ENCODE measurements at places on chromosomes 1 and 21.

DNA sequence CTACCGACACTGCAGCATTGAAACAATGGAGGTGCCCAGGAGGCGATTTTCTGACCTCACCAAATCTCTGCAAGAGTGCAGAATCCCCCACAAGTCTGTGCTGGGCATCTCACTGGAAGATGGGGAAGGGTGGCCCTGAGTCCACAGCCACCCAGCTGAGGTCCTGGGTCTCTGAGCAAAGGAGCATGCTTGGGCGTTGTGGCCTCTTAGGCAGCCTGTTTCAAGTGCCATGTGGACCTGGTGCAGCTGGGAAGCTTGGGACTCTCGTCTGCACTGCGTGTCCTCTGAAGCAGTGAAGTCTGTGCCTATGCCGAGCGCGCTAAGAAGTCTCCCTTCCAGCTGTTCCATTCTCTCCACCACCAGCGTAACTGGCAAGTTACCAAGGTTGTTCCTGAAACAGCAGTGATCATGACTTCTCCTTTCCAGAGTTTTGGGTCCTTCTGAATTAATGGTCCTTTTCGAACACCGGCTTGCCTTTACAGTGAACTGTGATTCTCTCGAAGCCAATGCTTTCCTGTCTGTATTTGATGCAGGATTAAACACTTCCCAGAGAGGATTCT is 5.0 kb upstream of the PLA2G2C start:
- no peak for DNase-seq

DNA sequence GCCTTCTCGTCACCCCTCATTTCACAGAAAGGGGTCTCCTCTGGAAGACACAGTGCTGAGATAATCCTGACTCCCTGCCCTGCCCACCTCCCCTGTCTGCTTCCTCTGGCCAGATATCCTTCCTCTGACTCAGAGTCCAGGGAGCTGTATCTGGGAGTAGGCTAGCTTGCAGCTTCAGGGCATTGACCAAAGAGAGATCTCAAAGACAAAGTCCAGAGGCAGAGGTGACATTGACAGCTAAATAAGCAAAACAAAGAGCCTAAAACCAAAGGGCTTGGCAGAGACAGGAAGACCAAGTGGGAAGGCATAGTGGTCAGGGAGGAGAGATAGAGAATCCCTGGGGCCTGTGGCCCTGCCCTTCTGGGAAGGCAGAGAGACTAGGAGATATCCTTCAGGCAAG is 64.9 kb downstream of the TNR start:
- no peak for DNase-seq

DNA sequence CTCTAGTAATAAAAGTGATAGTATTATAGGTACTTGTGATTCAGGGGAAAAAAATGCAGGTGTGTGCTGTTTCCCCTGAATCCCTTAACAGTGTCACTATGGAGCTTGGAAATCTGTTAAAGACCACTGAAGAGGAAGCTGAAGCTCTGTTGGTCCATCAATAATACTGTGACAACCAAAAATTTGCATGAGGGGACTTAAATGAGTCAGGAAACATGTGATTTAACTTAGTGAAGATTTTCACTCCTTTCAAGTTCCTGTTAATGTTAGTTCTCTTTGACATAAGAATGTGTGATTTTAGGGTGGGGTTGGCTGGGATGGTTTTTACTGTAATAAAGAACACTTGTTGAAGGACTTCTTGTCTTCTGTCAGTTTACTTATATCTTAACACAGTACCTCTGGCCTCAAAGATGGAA is 32.0 kb downstream of the VANGL2 start:
- no peak for DNase-seq

GRCh38 chr1:40798366-40799281 is 15.0 kb downstream of the KCNQ4 start:
- DNase-seq, result no peak

DNA sequence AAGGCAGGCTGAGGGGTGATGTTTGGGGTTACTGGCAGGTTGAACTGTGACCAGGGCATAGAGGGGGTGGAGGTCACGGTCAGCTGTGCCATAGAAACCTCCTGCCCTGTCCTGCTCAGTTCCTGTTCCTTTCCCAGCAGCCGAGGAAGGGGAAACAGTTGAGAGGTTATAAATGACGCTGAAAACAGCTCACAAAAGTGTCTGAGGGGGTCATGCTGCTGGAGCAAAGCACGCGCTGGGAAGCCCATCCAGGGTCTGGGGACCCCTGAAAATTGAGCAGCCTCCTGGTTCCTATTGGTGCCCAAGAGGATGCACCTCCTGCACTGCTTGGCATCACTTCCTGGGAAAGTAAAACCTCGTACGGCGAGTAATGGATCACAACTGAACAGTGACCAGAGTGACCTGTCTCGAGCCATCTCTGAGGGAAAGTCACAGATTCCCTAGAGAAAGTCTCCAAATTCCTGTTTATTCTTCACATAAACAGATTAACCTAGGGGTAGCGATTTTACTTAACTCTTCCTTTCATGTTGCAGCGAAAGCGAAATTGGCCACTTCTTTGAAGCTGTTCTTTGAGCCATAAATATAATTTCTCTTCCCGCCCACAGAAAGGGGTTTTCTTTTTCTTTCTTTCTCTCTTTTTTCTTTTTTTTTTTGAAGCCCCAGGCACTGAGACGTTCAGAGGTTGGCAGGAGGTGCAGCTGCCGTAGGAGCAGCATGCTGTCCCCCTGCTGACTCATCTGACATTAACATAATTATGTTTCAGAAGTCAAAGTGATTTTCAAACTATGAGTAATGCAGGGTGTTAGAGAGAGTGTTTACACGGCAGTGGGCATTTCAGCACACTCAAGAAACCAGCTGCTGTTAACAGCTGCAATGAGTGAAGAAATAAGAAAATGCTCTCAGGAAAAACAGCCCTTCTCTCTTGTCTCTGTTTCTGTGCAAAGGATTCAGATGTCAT is 41.8 kb upstream of the ATF3 start:
- DNase-seq, result peak; percentile 69

- DNase-seq, result no peak
Measured at GRCh38 chr21:21084179-21084578, 86.0 kb downstream of the NCAM2 start.

GRCh38 chr1:30414851-30415165 is 308.6 kb downstream of the MATN1 start:
- DNase-seq, result no peak

DNA sequence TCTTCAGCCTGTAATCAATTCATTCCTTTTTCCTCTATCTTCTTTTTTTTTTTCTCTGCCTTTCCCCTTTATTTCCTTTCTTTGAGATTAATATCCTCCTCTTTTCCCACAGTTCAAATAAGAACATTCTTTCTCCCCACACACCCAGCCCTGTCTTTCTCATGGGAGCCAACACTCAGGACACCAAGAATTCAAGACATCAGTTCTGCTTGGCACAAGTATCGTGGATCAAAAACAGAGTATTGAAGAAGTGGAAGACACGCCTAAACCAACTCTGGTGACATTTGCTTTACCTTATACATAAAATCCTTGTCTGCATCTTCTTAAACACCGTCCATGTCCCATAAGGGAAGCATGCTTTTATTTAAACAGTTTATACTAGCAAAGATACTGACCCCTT is 2.9 kb downstream of the CD1E start:
- no peak for DNase-seq

DNA sequence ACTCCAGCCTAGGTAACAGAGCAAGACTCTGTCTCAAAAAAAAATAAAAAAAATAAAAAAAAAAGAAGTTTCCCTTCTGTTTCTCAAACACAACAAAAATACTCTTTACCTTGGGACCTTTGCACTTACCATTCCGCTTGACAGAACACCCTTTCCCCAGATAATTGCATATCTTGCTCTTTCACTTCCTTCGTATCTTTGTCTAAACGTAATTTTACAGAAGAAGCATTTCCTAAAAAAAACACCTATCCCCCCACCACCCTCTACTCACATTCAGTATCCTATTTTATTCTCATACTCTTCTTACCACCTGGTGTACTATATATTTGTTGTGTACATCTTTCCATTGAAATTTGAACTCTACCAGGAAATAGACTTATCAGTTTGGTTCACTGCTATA is 32.7 kb downstream of the ASH1L start:
- DNase-seq, result no peak

DNA sequence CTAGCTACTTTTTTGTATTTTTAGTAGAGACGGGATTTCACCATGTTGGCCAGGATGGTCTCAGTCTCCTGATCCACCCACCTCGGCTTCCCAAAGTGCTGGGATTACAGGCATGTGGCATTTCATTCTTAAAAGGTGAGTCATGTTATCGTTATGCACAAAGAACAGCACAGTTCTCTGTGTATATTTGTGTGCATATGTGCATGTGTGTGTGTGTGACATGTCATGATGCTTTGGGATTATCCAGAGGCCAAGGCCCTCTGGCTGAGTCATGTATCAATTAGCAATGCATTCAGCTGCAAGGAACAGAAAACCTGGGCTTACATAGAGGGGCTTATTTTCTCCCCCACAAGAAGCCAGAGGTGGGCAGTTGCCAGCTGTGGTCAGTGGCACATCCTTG is 301.7 kb upstream of the KAZN start:
- no peak for DNase-seq

DNA sequence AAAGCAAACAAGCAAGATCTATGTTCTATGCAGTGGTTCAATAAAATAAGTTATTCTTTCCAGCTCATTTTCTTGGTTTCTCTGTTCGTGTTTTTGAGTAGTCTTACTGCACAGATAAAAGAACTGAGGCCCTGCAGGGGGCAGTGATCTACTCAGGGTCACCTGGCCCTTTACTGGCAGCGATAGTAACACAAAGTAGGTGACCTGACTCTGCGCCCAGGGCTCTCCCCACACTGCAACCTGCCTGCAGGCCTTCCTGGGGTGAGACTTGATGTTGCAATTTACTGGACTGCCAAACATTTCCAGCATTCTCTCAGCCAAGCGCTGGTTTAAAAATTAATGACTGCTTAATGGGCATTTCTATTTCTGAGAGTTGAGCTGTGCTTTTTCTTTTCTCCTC is 110.3 kb downstream of the HUNK start:
- DNase-seq, result no peak

DNA sequence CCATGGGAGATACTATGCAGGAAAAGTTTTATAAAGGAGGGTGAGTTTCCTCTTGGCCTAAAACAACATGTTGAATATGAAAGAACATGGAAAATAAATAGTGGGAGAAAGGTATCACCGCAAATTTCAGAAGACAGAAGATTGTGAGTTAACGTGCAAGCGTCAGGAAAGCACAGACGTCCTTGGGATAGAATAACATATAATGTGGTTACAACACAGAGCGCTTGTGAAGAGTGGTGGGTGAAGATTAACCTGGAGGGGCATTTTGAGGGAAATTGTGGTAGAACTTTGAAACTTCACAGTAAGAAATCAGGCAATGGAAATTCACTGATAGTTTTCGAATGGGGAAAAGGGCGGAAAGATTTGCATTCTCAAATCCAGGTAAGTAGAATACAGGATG is 47.3 kb downstream of the NEGR1 start:
- no peak for DNase-seq

DNA sequence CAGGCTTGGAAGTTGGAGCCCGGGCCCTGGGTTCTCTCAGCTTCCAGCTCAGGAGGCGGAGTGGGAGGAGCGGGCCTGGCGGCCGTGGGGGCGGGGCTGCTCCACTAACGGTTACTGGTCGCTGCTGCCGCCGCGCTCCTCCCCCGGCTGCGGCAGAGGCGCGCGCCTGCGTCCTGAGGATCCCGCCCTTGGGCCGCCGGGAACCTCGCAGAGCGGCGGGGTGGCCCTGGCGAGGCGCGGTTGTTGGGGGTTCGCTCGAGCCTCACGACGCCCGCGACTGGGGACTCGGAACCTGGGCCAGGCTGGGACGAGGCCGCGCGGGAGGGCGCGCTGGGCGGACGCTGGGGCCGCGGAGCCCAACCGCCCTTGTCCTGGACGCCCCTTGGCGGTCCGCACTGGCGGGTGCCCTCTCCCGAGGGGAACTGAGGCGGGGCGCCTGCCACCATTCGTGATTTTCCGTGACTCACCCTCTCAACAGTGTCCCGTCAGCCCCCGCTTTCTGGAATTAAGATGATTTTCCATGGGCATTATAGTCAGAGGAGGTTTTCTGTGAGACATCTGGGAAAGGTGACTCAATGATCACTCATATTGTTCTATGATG is 34.1 kb downstream of the OR2G3 start:
- DNase-seq, result no peak

DNA sequence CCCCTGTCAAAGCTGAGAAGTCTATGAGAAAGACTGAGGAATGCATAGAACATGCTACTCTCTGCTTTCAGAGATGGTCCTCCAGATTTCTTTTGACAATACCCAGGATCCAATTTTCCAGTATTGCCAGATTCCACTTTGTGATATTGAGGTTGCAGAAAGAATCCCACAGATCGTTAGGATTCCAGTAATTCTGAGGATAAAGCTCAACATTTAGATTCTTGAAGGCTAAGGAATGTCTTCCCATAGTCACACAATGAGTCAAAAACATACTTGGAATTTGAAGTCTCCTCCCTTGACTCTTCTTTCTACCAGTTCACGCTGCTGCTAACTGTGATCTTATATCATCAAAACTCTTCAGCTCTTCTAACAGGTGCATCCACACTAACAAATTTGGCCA is 57.1 kb downstream of the TNFSF18 start:
- DNase-seq, result no peak

- no peak for DNase-seq
Measured at GRCh38 chr21:43001316-43001715, 27.0 kb downstream of the PKNOX1 start.

- DNase-seq, result no peak
Measured at GRCh38 chr1:183543619-183544204, 46.5 kb downstream of the NCF2 start.

GRCh38 chr1:61132176-61132638 is 49.8 kb downstream of the NFIA start:
- DNase-seq, result no peak

All from NCI-H2081 treated with DMSO at 0.1 percent for 48 hours (cell line).